ENCODE measurements at places on chromosomes 3 and 15.

GRCh38 chr3:109265295-109265694 is 51.0 kb downstream of the DPPA2 start:
- DNase-seq = no peak

DNA sequence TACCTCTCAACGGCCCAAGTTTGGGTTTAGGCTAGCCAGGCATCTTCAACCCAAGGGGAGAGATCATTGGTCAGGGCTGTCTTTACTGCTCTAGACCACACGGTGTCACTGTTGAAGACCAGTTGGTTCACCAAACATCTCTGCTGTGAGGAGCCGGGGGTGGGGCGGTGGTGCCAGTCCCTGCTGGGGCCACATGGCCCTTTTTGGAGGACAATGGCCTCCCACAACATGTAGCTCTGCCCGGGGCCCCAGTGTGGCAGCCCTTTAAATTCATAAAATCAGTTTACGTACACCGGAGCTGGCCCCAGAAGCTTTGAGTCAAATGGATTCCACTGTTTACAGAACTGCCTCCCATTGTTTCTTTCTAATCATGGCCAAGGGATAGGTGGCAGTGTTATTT is 19.1 kb upstream of the TM4SF18 start:
- peak; percentile 71 for DNase-seq

DNA sequence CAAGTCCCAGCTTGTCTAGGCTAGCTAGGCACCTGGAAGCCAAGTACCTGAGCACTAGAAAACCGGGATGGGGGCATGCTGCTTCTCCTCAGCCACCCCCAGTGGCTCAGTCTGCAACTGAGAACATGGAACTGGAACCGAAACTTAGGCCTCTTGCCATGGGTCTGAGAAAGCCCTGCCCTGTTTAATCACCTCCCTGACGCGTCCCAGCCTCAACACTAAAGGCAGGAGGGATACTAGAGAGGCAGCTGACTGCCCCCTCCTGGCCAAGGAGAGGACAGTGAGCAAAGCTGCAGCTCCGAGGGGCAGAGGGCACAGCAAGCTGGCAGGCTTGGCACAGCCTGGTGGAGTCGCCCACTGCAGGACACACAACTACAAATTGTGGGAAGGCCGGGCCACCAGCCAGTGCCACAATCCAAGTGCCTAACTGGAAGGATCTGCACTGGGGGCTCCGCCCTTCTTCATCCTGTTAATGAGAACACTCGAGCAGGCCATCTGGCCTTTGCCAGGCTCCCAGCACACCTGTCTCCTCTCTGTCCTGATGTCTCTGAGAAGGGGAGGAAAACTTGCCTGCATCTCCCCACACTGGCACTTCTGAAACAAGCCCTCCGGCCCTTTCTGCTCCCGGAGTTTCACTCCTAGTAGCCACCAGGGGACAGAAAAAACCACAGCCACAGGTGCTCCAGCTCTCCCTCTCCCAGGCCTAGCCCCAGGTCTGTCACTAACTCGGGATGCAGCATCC is 53.7 kb downstream of the BDH1 start:
- DNase-seq = peak; percentile 60

DNA sequence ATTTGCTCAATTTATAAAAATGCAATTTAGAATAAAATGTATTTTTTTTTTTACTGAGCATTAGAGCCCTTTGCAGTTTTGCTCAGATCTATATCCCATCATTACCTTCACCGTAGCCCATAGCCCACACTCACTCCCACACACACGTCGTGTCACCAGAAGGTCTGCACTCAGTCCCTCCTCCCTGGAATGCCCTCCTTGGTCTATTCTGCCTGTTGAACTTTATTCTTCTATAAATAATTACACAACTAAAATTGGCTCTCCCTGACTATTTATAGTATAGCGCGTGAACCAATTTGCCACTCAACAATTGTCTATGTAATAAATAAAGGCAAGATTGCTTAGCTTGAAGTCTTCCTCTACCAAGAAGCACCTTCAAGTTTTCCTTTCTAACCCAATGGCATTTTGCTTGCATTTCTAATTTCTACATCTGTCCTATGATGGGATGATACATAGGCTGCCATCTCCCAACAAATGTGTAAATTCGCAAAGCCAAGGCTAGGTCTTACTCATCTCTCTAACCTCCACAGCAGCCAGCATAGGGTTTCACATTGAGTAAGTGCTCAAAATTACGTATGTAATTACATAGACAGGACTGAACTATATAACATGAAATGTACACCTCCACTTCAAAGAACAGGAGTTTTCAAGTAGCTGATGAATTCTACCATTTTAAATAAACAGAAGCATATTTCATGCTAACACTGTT is 172.0 kb upstream of the HES1 start:
- no peak for DNase-seq

GRCh38 chr3:60216462-60217075 is 1034.7 kb downstream of the FHIT start:
- no peak for DNase-seq

GRCh38 chr3:127888564-127889107 is 26.4 kb upstream of the KBTBD12 start:
- no peak for DNase-seq
